Thymus (tissue), 14 donors: ENCODE measurements at places on chromosomes 6 and 20.

DNA sequence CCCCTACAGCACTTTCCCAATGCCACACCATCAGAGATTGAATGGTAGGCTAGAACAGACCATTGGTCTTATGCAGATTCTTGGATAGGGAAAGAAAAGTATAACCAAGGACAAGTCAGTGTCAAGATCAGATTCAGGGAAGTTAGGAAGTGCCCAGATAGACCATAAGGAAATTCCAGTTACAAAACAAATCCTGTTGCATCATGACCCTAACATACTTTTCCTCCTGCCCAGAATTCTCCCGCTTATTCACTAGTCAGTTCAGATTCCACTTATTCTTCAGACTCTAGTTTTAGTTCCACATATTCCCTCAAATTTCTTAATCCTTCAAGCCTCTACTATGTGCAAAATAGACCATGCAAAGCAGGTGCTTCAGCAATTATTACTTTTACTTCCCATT lies 20.7 kb downstream of the METTL24 start:
- DNase-seq: no peak

DNA sequence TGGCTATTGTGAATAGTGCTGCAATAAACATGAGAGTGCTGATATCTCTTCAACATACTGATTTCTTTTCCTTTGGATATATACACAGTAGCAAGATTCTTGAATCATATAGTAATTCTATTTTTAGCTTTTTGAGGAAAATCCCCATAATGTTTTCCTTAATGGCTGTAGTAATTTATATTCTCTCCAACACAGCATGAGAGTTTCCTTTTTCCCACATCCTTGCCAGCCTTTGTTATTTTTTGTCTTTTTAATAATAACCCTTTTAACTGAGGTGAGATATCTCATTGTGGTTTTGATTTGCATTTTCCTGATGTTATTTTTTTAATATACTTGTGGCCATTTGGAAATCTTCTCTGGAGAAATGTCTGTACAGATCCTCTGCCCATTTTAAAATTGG lies 132.6 kb downstream of the PRL start:
- no peak for DNase-seq

DNA sequence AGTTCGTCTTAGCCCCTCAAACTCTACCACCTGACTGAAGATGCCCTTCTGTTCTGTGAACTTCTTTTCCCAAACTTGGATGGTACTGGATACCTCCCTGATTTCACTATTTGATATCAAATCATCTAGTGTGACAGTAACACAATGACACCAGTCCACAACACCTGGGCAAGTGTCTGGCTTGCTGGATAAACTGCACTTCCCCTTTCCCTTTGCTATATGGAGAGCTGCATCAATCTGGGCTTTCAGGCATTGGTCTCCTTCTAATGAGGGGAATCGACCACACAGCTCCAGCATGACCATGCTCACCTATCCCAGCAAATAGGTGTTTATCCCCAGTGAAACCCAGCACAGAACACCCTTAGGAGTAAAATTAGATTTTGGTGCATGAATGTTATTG lies 3.1 kb downstream of the F13A1 start:
- DNase-seq: no peak

GRCh38 chr6:159463119-159463829 lies 229.8 kb downstream of the SOD2 start:
- DNase-seq: no peak

DNA sequence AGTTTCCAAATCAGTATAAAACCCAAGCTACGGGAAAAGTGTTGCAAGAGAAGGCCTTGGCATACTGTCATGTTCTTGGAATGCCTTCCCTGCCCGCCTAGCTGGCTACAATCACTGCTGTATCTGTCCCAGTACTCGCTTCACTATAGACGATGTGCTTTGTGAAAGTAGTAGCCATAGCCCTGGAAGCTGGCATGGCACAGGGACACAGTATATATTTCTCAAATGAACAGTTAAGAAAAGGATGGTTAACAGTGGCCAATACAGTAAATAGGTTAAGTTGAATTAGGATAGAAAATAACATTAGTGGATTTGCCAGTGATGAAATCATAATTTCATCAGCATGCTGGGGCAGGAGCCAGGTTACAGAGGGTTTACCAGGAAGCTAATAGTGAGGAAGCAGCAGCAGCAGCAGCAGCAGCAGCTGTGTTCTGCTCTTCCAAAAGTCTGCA lies 499.3 kb downstream of the CDKAL1 start:
- DNase-seq: no peak

DNA sequence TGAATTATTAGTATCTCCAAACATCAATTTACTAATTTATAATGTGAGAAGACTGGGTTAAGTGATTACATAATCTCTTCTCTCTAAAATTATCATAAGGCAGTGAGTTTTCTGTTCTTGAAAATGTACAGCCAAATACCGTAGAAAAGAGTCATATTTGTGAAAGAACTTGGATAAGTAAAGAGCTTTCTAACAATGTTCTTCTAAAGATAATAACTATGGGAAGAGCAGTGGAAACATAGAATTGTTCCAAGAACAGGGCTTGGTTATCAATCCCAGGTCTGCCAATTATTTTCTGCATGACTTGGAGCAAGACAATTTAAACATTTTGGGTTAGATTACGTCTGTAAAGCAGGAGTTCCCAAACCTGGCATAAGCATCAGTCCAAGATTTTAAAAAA lies 198.1 kb upstream of the SGK1 start:
- no peak for DNase-seq

GRCh38 chr6:170004585-170005210 lies 253.3 kb downstream of the ERMARD start:
- no peak for DNase-seq

GRCh38 chr6:108403236-108403635 lies 108.4 kb downstream of the AFG1L start:
- no peak for DNase-seq

- no peak for DNase-seq
Observed at GRCh38 chr6:146917979-146918378, 286.2 kb upstream of the STXBP5 start.

- no peak for DNase-seq
Observed at GRCh38 chr6:30884521-30885480, 482 bp downstream of the DDR1 start.

- no peak for DNase-seq
Observed at GRCh38 chr20:46179862-46180261, 61.7 kb downstream of the CD40 start.

- no peak for DNase-seq
Observed at GRCh38 chr6:42017021-42017643, 33.2 kb upstream of the TAF8 start.

GRCh38 chr6:130708338-130708737 lies 118.9 kb upstream of the SMLR1 start:
- DNase-seq: no peak

DNA sequence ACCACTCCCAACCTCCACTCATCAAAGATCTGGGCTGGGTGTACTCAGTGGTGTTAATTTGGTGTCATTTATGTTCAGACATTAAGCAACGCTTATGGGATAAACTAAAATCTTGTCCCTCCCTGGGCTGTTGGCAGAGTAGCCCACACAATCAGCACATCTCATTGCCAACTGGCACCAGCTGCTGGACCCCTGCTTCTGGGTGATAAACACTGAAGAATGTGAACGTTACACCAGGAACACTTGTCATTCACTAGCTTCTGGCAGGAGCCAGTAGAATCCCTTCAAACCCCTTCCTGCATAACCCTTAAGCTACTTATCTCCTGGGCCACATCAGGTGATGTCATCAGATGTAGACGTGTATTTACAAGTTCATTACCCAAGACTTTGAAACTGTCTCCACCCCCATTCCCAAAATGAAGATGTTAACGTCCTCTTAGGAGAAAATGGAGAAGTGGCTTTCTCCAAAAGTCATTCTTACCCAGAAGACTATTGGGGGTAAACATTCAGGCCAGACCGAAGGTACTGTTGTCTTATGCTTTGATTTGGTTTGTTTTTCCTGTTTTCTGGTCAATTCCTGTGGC lies 107.8 kb upstream of the CD93 start:
- DNase-seq: no peak

GRCh38 chr20:362271-363254 lies 15.7 kb downstream of the NRSN2 start:
- DNase-seq: no peak

DNA sequence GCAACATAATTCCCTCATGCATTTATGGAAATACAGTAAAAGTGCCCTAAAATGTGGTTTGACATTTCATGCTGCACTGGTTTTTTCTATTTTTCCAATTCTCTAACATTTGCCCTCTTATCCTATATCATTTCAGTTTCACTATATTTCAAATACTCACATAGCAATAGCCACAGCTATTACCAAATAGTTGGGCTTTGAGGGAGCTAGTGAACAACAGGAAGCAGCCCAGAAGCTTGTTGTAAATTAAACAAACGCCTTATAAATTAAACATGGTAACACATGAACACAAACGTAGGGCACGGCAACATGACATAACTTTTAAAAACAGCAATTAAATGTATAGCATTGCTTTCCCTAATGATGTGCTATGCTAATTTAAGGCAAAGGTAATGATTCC lies 469.0 kb downstream of the CDC5L start:
- DNase-seq: no peak

- no peak for DNase-seq
Observed at GRCh38 chr20:64098471-64099013, 8.8 kb downstream of the NPBWR2 start.

DNA sequence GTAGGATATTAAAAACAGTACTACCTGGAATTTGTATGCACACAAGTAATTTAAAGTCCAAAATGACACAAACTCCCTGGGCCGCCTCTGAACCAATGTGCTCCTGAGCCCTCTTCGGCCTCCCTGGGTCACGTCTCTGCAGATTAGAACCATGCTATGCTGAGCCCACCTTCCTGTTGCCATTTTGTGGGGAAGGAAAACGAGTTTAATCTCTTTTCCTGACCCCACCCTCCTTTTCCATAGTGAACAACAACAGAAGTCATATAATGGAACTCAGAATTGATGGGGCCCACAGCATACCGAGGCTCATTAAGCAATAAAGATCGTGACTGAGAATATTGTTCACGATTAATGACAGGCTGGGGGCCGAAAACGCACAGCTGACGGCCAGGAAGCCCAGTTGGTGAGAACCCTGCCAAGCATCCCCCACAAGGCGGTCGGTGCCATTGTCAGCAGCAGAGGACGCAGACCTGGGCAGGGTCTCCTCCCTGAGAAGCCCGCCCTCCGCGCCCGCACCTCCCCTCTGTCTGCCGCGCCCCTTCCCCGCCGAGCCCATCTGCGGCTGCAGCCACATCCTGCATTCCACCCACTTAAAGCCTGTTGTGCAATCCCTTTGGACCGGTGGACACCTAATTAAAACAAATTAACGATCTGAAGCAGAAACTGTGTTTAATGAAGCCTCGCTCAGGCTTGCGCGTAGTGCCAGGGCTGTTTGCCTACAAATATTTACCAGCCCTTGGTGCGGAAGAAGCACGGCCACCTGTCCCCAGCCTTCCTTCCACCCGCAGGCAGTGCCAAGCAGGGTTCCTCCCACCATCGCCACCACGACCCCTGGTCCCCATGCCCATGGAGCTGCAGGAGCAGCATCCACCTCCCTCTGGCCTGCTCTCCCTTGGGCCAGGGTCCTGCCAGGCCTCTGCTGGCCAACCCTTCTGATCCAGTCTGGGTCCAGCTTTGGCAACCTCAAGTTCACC lies 68.1 kb downstream of the DLL1 start:
- DNase-seq: no peak

GRCh38 chr20:17608701-17609497 lies 39.0 kb downstream of the DSTN start:
- no peak for DNase-seq

DNA sequence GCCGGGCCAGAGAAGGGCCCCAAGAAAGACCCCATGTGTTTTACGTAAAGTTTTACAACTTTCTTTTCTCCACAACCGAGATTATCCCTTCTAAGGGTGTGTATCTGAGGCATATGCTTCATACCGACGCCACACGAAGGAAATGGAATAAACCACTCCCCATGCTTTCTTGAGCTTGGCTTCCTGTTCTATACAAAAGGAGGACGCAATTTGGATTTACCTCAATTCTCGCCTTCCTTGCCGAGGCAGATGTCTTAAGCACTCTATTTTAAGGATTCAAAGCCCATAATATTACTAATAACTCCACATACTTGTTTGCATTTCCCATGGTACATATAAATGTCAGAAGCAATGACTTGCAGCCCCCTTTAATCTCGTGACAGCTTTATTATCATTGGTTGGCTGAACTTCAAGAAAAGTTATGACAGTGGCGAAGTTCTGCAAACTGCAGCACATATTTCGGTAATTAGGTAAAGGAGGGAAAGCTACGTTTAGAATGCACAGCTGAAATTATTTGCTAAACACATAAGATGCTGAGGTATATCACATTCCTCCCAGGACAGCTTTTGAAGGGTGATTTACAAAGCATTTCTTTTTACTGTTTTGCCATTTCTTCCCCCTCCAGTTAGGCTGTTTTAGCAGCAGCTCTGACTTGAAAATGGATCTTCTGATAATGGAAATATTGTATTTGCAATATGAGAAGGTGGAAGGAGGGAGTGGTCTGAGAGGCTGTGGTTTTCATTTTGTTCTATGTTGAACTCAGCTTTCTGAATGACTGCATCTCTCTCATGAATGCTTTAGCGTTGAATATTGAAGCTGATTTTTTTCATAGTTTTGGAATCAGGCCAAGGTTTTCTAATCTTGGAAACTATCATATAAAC lies 330.5 kb downstream of the EPHA7 start:
- DNase-seq: no peak

- DNase-seq: no peak
Observed at GRCh38 chr6:4799912-4800311, 23.7 kb downstream of the CDYL start.

DNA sequence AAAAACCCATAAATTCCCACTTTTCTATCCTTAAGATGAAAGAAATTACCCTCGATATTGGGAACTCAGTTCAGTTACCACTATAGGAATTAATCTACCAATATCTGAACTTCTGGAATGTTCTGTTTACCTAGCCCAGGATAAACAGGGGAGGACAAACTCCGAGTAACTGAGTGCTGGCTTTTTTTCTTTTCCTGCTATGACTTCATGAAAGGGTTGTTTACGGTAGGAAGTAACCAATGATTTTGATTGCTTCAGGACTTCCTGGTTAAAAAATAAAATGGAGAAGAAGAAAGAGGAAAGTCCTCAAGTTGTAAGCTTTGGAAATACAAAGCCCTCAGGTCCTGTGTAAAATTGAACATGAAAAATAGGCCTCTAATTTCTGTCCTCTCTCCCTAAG lies 167.7 kb downstream of the ZNF217 start:
- no peak for DNase-seq

DNA sequence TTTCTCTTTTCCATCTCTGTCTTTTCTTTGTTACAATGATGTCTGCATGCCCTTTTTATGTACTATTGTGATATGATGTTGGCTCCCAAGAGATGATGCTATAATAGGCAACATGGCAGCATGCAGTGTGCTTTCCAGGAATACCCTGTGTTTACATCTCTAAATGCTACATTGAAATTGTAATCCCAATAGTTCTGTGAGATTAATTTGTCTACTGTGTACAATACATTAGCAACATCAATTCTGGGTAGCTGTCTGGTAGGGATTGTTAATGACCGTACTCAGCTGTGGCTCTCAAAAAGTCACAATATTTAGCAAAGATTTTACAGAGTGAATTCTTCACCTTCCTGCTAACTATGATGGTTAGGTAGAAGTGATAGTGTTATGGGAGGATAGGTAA lies 225.6 kb upstream of the MMS22L start:
- no peak for DNase-seq
